ENCODE measurements at places on chromosomes 1 and 21. TPM values are rescaled to one million over a fixed set of nuclear protein-coding genes. Genes with fewer than 3 reads are reported as not detected.

- peak overlapping the region; percentile 22 for H3K4me3 ChIP-seq
- H3K4me1 ChIP-seq = peaks cover 5% of the 10 kb centered on the region
- no peak for DNase-seq
- no peaks in the 10 kb centered on the region for H3K36me3 ChIP-seq
These were observed 657 bp upstream of the TNFRSF18 start for GRCh38 chr1:1206966-1207531.

GRCh38 chr1:116256286-116256649 lies 116.8 kb upstream of the ATP1A1 start:
- no peak overlapping the region for H3K27ac ChIP-seq
- H3K4me3 ChIP-seq = no peak overlapping the region
- DNase-seq = no peak
- no peaks in the 10 kb centered on the region for H3K27me3 ChIP-seq
- peaks cover 30% of the 10 kb centered on the region for H3K4me1 ChIP-seq

- H3K4me3 ChIP-seq = no peak overlapping the region
- no peak for DNase-seq
- H3K27me3 ChIP-seq = no peaks in the 10 kb centered on the region
- no peak overlapping the region for H3K27ac ChIP-seq
These were observed 15.8 kb downstream of the KCNQ4 start for GRCh38 chr1:40799351-40799867.

- peaks cover 6% of the 10 kb centered on the region for H3K4me1 ChIP-seq
- no peaks in the 10 kb centered on the region for H3K36me3 ChIP-seq
- no peak overlapping the region for H3K27ac ChIP-seq
- peak overlapping the region; percentile 71 for H3K4me3 ChIP-seq
These were observed 18.1 kb upstream of the SNX27 start for GRCh38 chr1:151593730-151594129.

DNA sequence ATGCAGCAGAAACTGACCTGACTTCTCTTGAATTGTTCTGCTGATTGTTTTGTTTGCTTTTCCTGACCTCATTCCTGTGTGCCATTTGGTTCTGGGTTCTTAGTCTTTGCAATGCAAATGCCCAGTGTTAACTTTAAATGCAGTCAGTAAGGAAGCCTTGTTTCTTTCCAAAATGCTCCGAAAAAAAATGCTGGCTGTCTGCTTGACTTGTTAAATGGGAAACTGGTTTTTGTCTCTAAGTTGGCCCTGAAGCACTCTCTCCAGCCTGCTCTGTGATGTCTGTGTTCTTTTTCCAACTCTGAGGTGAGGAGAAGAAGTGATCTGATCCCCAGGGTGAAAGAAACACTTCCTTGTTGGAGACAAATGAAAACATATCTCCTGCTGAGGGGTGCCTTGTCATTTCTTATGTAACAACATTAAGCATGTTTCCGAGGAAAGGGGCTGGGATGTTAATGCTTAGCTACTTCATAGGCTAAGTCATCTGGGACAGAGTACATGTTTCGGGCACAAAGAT lies 256.3 kb upstream of the ADGRL4 start:
- DNase-seq = no peak
- no peaks in the 10 kb centered on the region for H3K27me3 ChIP-seq
- H3K4me1 ChIP-seq = no peaks in the 10 kb centered on the region
- H3K27ac ChIP-seq = no peak overlapping the region
- H3K4me3 ChIP-seq = no peak overlapping the region

DNA sequence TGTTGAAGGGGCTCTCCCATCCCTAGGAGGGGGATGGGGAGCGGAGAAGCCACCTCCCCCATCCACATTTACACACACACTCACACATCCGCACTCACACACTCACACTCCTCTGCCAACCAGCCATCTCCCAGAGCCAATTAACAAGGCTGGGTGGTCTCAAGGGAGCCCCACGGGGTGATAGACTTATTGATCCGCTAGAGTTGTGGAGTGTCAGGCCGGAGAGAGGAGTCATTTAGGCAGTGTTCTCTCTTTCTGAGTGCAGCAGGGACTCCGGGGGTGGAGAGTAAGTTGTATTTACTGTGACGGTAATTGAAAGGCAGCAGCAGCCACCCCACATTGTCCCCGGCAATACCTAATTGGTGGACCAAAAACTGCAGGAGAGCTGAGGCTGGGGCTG lies 61.6 kb downstream of the KLHDC7A start:
- no peak overlapping the region for H3K27ac ChIP-seq
- peaks cover 54% of the 10 kb centered on the region for H3K27me3 ChIP-seq
- DNase-seq = no peak
- H3K36me3 ChIP-seq = peaks cover 7% of the 10 kb centered on the region

DNA sequence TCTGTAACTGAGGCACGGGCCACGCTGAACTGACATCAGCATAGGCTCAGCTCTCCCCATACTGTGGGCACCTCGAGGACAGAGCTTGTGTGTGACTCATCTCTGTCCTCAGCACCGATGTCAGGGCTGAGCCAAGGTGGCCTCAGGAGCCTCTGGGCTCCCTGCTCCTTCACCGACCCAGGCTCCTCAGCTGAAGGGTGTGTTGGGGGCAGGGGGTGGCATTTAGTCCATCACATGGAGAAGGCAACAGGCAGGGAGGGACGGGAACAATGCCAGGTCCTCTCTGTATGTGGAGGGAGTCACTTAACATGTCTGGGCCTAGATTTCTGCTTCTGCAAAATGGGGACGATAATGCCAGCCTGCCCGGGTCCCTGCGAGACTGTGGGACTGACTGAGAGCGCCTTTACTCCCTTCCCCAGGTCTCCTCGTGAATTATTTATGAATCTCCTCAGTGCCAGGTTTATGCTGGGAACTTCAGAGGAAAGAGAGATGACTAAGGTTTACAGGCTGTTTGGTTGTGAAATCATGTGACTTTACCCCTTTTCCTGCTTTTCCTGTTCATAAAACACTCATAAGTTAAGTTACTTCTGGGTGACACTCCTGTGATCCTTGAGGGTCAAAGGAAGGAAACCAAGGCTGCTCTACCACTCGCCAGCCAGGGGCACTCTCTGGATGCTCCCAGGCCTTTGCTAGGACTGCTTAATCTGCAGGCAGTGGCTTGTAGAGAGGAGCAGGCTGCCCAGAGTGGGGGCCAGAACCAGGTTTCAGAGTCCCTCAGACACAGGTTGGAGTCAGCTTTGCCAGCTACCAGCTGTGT lies 16.2 kb downstream of the TTC39A start:
- H3K4me3 ChIP-seq = no peak overlapping the region
- peaks cover 7% of the 10 kb centered on the region for H3K4me1 ChIP-seq
- no peaks in the 10 kb centered on the region for H3K27me3 ChIP-seq
- no peak overlapping the region for H3K27ac ChIP-seq
- DNase-seq = no peak

GRCh38 chr1:56397811-56398231 lies 181.5 kb downstream of the PLPP3 start:
- H3K27me3 ChIP-seq = peaks cover 10% of the 10 kb centered on the region
- H3K4me1 ChIP-seq = no peaks in the 10 kb centered on the region
- H3K36me3 ChIP-seq = no peaks in the 10 kb centered on the region
- no peak overlapping the region for H3K27ac ChIP-seq

DNA sequence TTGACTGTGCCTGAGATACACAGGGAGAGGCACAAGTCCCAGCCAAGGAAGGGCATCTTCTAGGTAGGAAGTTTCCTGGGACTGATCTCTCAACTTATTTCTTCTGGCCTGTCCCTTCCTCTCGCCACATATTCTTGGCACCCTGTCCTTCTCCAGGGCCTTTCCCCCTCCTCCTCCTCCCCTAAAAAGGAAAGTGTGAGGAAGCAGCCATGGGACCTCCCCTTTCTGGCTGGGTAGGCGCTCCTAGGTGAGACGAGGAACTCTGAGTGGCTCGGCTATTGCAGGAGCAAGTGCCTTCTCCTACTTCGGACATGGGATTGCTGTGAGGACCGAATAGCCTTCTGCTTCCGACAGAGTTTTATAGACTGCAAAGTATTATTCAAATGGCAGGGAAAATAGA lies 15.5 kb upstream of the MTARC2 start:
- no peaks in the 10 kb centered on the region for H3K36me3 ChIP-seq
- H3K4me3 ChIP-seq = no peak overlapping the region
- peaks cover 11% of the 10 kb centered on the region for H3K4me1 ChIP-seq

- no peaks in the 10 kb centered on the region for H3K36me3 ChIP-seq
- H3K4me1 ChIP-seq = no peaks in the 10 kb centered on the region
- peaks cover 7% of the 10 kb centered on the region for H3K27me3 ChIP-seq
- H3K4me3 ChIP-seq = no peak overlapping the region
These were observed 218.6 kb downstream of the CACNA1E start for GRCh38 chr1:181701891-181702290.

DNA sequence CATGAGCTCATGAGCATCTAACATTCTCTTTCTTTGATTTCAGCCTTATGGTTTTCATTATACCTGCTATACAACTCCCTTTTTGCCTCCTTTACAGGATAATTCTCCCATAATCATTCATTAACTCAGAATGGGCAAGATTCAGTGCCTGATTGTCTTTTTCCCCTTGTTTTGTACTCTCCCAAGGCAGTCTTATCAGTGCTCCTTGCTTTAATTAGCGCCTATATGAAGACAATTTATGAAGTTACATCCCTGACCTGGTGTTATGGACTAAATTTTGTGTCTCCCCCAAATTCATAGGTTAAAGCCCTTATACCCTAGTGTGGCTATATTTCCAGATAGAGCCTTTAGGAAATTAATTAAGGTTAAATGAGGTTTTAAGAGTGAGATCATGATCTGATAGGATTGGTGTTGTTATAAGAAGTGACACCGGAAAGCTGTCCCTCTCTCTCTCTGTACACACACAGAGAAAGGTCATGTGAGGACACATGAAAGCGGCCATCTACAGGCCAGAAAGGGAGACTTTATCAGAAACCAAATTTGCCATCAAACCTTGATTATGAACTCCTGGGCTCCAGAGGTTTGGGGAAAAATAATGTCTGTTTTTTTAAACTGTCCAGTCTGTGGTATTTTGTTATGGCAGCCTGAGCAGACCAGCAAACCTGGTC lies 185.8 kb upstream of the CHODL start:
- DNase-seq = no peak
- H3K27ac ChIP-seq = no peak overlapping the region
- no peaks in the 10 kb centered on the region for H3K4me1 ChIP-seq
- no peaks in the 10 kb centered on the region for H3K36me3 ChIP-seq
- no peak overlapping the region for H3K4me3 ChIP-seq

Gene NBPF19
- 6.3 TPM for polyA plus RNA-seq

Gene PPIAL4G
- polyA plus RNA-seq = 0.08 TPM

Gene IGFN1
- polyA plus RNA-seq = not detected

Gene SF3B4
- 90.4 TPM for polyA plus RNA-seq

Gene NBPF4
- polyA plus RNA-seq = not detected

Gene RABGAP1L
- polyA plus RNA-seq = 59.8 TPM

Gene CR1L
- not detected for polyA plus RNA-seq

Gene ZMYM1
- 16.3 TPM for polyA plus RNA-seq

Gene ENAH
- not detected for polyA plus RNA-seq

Data from naive thymus-derived CD8-positive, alpha-beta T cell (primary cell).